ENCODE measurements at places on chromosomes 16 and 17.

- DNase-seq, result no peak
These were observed 87.3 kb upstream of the NACA2 start for GRCh38 chr17:61678339-61678738.

DNA sequence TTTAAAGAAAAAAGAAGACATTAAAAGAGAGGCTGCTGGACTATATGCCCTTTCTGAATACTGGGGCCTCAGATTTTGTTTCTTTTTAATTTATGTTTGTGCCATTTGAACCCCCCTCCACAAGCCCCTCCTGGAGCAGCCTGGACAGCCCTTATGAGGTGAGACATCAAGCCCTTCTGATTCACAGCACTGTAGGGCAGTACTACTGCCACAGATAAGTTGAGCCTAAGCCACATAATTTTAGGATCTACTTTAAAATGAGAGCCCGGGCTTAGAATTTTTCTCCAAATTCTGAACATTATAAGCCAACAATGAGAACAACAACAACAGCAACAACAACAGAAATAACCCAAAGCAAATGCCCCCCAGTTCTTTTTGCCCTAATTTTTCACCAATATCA lies 256.9 kb upstream of the SALL1 start:
- DNase-seq, result no peak

DNA sequence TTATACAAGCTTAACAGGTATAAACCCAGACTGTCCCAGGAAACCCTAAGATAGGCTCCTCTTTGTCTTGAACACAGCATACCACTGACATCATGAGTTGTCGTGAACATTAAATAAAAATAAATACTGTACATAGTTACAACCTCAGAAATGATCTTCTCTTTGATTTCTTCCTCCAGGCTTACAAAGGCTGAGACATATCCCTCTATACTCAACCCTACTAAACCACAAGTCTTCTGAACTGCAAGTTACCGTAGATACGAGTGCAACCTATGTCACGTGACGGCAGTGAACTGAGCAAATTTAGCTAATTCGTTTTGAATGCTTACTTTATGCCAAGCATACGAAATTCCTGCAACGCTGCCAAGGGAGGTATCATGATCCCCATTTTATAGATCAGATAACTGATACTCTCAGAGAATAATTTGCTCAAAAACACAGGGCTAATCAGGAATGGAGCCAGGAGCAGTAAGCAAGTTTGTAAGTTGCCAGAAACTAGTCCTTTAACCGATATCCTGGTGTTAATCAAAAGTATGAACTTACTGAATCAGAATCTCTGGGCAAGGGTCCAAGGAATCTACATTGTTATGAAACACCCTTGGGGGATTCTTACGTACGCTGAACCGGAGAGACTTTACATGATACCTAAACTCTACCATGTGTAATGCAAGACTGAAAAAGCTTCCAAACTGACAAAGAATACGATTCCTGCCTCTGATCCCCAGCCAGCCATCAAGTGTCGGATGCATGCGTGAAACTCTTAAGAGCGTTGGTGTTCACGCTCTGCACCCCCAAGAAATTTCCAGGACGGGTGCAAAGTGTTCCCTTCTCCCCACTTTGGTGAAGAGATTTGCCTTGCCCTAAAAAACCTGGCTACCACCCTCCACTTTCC lies 106.2 kb downstream of the XYLT1 start:
- no peak for DNase-seq

- DNase-seq, result peak; percentile 41
These were observed 3.4 kb downstream of the NOD2 start for GRCh38 chr16:50696575-50697420.

GRCh38 chr16:47565454-47565853 lies 104.3 kb downstream of the PHKB start:
- DNase-seq, result no peak

- DNase-seq, result no peak
These were observed 410.0 kb upstream of the HSBP1 start for GRCh38 chr16:83397601-83398291.

DNA sequence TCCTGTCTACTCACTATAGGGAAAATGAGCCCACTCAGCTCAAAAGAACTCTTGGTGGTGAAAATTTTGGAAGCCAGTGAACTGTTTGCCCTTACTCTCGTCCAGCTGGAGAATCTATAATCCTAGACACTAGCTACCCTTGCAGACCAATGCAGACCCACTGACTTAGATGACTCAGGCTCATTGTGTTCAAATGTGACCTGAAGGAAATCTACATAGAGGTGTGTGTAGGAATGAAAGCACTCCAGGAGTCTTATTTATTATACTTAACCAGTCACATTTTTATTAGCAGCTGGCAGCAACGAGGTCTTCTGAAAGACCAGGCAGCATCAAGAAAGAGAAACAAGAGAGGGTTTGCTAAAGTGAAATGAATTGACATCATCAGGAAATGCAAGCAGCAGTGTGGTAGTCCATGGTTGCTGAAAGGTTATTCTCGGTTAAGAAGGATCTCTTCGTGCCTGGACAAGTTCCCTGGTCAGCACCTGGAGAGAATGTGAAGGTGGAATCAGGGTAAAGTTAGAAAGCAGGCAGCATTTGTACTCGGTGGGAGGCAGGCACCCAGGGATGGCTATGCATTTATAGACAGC lies 1.4 kb downstream of the KRTAP29-1 start:
- no peak for DNase-seq

GRCh38 chr17:74148446-74148845 lies 55.0 kb upstream of the RPL38 start:
- no peak for DNase-seq

DNA sequence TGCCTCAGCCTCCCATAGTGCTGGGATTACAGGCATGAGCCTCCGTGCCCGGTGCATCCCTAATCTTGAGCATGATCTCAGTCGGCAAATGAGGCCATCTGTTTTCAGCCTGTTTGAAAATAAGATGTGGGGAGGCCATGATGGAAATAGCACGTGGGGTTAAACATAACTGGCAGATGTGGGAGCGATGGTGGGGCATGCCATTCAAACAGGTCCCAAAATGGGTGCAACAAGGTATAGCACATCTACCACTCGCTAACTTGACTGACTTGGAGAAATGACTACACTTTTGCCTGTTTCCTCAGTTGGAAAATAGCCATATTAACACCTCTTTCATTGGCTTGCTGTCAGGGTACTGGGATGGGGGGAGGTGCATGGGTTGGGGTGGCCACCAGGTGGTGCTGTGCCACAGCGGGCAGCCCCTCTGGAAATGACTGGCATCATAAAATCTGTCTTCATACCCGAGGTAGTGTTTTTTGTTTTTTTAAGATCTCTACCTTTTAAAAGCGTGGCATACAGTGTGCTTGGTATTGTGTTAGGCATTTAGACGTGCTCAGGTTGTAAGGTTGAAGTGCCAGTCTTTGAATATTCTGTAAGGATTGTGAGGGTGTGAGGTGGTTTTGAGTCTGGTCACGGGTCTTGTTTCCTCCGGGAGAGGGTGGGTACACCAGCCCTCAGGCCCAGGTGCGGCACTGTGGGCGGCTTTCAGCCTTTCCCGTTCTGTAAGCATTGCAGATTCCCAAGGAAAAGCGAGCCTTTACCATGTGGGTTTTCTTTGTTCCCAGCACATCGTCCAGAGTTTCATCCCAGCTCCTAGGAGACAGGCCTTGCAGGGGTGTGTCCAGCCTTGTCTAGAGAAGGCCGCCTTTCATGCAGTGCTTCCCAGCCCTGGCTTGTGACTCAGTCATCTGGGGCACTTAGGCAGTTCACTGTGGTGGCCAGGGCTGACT lies 2.9 kb upstream of the TTYH2 start:
- peak; percentile 70 for DNase-seq

GRCh38 chr16:10535461-10535860 lies 44.9 kb downstream of the EMP2 start:
- DNase-seq, result no peak

GRCh38 chr17:69425978-69426377 lies 11.5 kb downstream of the MAP2K6 start:
- DNase-seq, result no peak

DNA sequence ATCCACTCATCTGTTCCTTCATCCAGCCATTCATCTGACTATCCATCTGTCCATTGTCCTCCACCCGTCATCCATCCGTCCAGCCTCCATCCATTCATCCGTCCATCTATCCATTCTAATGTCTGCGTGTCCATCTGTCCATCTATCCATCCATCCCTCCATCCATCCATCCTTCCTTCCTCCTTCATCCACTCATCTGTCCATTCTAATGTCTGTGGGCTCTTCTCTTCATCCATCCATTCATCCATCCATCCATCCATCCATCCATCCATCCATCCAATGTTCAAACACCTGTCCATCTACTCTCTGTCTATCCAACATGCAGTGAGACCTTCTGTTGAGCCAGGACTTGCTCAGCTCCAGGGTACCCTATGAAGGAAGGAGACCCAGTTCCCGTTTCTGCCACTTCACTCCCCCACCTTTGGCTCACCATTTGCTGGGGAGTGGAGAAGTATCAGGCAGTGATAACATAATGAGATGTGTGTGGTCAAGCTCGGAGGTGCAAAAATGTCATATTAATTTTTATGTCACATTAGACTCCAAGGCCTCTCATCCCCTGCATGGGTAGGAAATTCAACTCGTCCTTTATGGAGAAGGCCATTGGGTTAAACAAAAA lies 36.5 kb upstream of the ADGRG1 start:
- no peak for DNase-seq

GRCh38 chr16:11742093-11742535 lies 543 bp downstream of the TXNDC11 start:
- DNase-seq, result peak; percentile 30

DNA sequence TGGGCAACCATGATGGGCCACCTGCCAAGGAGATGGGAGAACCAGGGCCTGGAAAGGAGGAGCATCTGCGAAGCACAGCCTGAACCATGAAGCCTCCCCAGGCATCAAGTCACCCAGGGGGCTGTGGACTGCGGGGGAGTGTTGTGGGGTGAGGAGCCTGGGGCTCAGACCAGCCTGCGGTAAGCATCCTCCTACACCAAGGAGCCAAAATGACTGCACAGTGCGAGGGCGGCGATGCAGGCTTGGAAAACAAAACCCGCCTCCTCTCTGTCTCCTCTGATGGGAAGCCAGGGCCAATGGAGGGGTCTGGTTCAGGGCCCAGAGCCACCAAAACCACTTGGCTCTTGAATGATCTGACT lies 18.1 kb upstream of the MAF start:
- DNase-seq, result no peak

GRCh38 chr16:88016964-88017363 lies 65.7 kb downstream of the BANP start:
- DNase-seq, result no peak

DNA sequence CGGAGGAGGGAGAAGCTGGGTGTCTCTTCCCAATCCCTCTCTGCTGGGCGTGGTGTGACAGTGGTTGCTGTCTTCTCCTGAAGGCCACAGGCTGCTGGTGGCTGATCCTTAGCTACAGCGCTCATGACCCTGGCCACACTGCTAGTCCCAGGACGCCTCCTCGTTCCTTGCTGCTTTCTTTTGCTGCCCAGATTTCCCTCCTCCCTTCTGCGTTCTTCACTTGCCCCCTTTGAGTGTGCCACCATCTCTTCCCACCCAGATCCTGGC lies 90.1 kb downstream of the MRC2 start:
- no peak for DNase-seq

- DNase-seq, result no peak
These were observed 55.0 kb downstream of the SNTB2 start for GRCh38 chr16:69241926-69242325.

GRCh38 chr16:1150511-1150982 lies 2.4 kb upstream of the CACNA1H start:
- no peak for DNase-seq

DNA sequence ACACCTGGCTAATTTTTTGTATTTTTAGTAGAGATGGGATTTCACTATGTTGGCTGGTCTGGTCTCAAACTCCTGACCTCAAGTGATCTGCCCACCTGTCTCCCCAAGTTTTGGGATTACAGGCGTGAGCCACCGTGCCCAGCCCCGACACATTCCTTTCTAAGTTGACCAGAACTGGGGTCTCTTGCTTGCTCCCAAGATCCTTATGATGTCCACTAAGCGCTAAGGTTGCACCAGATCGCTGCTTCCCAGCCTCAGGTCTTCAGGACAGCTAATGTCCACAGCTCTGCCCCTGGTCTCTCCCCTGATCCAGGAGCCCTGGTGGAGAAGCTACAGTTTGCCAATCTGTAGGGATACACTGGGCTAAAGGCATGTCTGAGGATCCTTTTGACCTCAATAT lies 29.5 kb downstream of the NSMCE1 start:
- DNase-seq, result no peak

DNA sequence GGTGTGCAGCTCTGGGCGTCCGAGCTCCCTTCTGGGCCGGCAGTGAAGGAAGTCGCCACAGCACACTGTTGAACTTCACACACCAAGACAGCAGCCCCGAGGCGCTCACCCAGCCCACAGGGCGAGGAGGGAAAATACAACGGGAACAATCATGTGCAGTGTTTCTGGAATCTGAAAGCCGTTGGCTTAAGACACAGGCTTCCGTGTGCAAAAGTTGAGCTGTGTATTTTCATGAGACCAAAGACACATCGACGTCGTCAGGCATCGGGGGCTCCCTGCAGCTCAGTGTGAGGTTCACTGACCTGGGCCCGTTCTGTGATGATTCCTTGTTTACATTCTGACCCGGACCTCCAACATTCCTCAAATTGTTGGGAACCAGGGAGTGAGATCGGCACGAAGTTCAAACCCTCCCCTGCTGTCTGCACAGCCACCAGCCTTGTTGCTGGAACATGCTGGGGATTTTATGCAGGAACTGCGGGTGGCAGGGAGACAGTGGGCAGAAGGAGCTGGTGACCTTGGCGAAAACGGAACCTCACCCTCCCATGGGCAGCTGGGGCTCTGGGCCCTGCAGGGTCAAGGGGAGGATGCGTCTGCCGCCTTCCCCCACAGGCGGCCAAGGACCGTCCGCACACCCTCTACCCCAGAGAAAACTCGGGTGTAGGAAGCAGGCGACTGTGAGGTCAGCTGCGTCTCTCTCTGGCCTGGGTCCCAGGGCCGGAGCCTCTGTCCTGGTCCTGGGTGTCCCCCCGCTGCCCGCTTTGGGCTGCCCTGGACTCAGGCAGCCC lies 72.2 kb downstream of the METRNL start:
- no peak for DNase-seq

DNA sequence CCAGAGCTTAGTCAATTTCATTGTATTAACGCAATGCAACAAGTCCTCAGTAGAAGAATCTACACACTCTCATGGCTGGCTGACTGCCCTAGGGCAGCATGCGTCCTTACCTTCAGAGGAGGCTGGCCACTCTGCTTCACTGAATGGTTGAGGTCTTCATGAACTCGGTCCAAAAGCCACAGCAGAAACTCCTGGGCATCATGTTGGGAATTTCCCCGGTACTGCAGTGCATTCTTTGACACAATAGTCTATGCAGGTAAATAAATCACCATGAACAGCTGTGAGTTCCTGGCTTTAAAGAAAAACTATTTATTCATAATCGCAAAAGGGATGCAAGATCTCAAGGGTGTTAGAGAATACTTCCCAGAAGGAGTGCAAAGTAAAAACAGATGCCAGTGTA lies 41.3 kb downstream of the USP31 start:
- no peak for DNase-seq
